ENCODE measurements at places on chromosomes 1 and 21.
A peak's percentile ranks its signal among the peaks of the same experiment; 100 is the strongest.

GRCh38 chr1:194865383-194865782 is 1679.0 kb upstream of the B3GALT2 start:
- no peak for DNase-seq

DNA sequence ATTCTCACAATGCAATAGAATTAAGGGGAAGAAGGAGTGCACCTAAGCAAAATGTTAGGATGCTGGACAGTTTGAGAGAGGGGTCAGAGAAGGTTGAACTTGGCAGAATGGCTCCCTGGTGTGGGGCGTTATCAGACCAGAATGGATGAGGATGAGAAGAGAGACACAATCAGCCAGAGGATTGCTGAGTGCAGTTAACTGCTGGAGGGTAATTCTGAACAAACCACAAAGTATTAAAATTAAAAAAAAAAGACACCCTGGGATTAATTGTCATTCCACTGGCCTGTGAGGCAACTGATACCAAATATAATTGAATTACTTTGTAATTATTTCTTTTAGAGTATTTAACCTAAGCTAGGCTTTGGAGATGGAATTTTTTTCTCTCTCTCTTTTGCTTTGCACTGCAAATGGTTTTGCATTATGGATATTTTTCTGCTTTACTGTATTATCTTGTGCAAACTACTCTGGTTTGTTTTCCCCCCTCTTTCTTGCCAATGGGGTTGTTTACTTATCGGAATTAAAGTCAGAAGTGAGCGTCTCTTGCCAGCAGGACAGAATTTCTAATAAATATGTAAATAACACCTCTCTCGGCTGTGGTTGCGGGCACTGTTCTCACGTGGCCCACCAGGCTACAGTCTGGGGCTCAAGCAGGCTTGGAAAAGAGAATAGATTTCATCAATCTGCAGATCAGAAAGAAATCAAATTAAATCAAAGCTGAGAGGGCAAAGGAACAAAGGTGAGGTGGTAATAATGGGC is 572.9 kb upstream of the CAMK1G start:
- no peak for DNase-seq

- no peak for DNase-seq
Observed at GRCh38 chr1:42961312-42962091, 2.8 kb upstream of the SLC2A1 start.

GRCh38 chr1:64884261-64885040 is 81.9 kb downstream of the JAK1 start:
- no peak for DNase-seq

- peak; percentile 11 for DNase-seq
Observed at GRCh38 chr1:94020764-94021579, 100.0 kb downstream of the ABCA4 start.
